Sciatic nerve (tissue), 2 donors: ENCODE measurements at places on chromosomes 1 and 21.

- no peak for DNase-seq
Observed at GRCh38 chr1:175757381-175758015, 14.1 kb upstream of the TNR start.

GRCh38 chr1:185965870-185966269, 231.7 kb downstream of the HMCN1 start:
- DNase-seq = no peak

DNA sequence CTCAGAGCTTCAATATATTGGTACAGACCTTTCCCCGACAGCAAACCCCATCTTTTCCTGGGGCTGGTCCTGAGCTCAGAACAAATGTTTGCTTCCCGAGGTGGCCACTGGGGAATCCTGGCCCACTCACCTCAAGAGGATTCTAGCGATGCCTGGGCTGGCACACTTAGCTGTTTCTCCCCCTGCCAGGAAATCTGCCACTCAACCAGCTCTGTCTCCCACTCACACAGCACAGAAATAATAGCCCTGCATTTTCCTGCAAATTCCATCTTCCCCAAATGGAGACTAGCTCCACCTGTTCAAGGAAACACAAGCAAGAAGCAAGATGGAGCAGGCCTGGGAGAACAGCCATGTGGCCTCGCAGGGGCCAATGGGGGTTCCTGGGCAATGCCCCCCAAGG, 21.1 kb downstream of the KCNN3 start:
- no peak for DNase-seq

DNA sequence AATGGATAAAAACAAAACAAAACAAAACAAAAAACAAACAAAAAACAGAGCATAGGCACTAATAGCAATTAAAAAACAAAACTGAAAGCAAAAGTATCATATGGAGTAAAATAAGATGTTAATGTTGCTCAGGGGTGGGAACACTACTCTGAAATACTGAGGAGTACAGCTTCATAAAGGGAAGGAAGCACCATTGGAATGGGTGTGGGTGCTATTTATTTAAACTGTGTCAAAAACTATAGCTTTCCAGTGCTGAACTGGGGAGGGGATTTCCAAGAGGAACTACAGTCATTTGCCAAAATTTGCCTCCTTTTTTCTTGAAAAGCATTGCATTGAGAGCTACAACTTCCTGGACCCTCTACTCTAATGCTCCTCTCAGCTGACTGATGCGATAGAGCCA, 40.0 kb downstream of the SPTA1 start:
- DNase-seq = no peak

- DNase-seq = no peak
Observed at GRCh38 chr1:108142773-108143394, 57.3 kb downstream of the SLC25A24 start.

- DNase-seq = no peak
Observed at GRCh38 chr1:169133228-169133576, 26.7 kb downstream of the ATP1B1 start.

GRCh38 chr1:230293390-230293700, 132.8 kb downstream of the PGBD5 start:
- peak; percentile 8 for DNase-seq

DNA sequence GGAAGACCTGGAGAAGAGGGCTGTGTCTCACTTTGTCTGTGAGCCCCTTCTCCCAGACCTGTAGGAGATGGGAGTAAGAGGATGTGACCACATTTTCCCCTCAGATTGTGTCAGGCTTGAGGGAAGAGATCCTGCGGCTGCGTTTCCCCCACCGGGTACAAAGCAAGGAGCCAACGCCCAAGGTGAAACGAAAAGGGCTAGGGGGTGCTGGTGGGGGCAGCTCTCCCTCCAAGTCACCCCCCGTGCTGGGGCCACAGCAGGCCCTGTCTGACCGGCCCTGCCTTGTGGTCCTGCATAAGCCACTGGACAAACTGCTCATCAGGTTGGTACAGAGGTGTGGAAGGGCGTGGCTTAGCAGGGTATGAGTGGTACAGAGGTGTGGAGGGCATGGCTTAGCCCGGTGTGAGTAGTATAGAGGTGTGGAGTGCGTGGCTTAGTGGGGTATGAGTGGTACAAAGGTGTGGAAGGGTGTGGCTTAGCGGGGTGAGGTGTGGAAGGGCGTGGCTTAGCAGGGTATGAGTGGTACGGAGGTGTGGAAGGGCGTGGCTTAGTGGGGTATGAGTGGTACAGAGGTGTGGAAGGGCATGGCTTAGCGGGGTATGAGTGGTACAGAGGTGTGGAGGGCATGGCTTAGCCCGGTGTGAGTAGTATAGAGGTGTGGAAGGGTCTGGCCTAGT, 30.6 kb downstream of the HYI start:
- DNase-seq = no peak

DNA sequence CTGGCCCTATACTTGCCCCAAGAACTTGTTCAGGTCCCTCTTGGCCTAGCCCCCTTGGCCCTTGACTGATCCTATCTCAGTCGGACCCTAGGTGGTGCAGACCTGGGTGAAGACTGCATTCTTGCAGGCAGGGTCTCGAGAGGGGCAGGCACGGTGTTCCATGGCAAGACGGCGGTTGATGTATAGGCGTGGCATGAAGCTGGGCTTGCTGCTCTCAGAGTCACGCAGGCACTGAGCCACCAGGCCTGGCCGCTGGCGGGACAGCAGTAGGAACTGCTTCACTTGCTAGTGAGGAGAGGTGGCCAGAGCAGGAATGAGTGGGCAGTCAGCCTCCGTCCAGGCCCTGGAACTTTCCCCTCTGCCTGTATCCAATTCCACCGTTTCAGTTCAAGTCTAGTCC, 3.8 kb downstream of the HECTD3 start:
- no peak for DNase-seq

DNA sequence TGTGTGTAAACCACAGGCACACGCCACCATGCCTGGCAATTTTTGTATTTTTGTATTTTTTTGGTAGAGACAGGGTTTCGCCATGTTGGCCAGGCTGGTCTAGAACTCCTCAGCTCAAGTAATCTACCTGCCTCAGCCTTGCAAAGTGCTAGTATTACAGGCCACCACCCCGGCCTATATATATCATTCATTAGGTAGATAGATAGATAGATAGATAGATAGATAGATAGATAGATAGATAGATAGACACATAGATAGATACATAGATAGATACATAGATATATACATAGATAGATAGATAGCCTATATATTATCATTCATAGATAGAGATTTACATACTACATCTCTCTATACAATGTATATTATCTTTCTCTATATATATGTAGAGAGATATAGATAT, 46.0 kb downstream of the VANGL1 start:
- no peak for DNase-seq

DNA sequence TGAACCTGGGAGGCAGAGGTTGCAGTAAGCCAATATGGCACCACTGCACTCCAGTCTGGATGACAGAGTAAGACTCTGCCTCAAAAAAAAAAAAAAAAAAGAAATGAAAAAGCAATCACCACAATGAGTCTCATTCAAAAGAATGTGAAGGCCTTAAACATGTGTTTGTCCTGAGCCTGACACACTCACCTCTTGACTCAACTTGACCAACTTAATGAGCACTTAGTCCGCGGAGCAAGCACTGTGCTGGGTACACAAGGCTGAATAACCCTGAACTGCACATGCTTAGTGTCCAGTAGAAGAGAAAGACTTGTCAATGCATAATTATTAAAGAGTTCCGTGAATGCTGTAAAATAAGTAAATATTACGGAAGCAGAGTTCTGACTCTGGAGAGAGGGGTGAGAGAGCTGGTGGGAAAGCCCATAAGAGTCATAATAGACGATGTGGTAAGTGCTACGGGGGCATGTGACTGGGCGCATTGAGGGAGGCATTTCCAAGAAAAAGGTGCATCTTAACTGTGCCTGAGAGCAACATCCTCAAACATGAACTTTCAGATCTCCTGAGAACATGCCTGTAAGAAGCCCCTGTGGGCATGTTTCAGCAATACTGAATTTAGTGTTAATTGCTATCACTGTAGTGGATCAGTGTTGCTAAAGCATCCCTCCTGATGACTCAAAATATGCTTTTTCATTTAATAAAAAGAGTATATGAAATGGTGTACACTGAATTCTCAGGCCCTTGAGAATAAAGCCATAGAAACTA, 27.2 kb downstream of the MCOLN2 start:
- DNase-seq = no peak

GRCh38 chr1:20216574-20216973, 30.3 kb upstream of the PLA2G2C start:
- DNase-seq = no peak

DNA sequence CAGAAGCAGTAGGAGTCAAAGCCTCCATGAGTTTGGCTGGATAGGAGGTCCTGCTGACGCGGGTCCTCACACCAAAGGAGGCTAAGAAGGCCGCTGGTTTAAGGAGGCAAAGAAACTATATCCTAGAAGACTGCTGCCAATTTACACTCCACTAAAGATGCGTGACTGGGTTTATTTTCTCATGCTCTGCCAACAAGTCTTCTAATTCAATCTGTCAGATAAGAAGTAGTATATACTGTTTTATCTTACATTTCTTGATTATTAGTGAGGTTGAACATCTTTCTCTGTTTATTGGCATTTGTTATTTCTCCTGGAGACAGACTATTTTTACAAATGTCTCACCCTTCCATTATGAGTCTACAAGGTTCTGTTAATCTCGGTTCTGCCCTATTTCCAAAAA, 34.1 kb downstream of the ACBD6 start:
- DNase-seq = no peak

GRCh38 chr1:201795066-201795465, 33.9 kb upstream of the IPO9 start:
- no peak for DNase-seq

GRCh38 chr1:22636927-22637326, 499 bp downstream of the C1QA start:
- DNase-seq = no peak

GRCh38 chr1:202214089-202214843, 20.7 kb downstream of the LGR6 start:
- DNase-seq = no peak

DNA sequence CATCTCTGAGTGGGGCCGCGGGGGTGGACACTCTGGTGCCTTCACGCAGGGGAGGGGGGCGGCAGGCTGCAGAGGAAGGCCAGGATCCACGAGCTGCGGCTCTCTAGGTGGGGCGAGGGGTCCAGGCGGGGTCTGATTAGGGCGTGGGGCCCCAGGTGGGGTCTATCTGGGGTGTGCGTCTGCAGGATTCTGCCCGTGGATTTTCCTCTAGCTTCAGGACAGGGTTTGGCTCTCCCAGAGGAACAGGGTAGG, 6.3 kb downstream of the JMJD4 start:
- DNase-seq = no peak

GRCh38 chr1:153976819-153977249, 640 bp downstream of the JTB start:
- no peak for DNase-seq

GRCh38 chr21:45467221-45467779, 62.3 kb downstream of the COL18A1 start:
- DNase-seq = no peak

- DNase-seq = no peak
Observed at GRCh38 chr1:107795441-107795840, 169.5 kb downstream of the VAV3 start.

GRCh38 chr1:234916840-234917239, 211.8 kb downstream of the TOMM20 start:
- DNase-seq = peak; percentile 47

- no peak for DNase-seq
Observed at GRCh38 chr1:112423207-112423606, 27.2 kb downstream of the CTTNBP2NL start.

DNA sequence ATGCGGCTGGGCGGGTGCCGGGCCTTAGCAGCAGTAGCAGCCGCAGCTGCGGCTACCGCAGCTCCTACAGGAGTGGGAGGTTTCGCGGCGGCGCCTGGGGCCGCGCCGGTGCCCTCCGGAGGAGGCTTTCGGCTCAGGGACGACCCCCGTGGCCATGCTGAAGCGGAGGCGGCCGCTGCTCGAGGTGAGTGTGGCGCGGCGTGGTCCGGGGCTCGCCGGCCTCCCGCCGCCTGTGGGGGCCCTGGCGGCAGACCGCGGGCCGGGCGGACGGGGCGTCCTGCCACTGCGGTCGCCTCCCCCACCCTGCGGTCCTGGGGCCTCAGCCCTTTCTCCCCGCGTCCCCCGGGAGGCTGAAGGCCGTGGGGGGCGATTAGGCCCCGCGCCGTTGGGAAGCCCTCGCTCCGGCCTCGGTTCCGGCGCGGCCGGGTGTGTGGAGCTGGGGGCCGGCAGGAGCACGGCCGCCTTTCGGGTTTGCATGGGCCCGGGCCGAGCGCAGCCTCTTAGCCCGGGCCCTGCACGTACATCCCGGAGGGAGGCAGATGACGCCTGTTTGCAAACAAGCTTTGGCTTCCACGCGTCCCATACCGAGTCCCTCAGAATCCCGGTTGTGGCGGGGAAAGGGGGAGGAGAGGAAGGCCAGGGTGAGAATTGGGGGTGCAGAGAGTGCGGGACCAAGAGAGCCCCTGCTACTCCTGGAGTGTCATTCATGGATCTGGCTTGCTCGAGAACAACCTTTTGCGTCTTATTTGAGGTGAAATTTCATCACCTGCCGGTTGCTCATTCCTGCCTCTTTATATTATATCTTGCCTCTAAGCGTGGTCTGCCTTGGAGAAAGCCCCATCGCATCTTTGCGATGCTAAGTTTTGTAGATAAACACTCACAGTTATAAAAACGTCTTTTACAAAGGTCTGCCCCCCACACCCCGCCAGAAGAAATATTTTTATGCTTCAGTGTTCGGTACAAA, 613 bp downstream of the ZFYVE9 start:
- peak; percentile 63 for DNase-seq

DNA sequence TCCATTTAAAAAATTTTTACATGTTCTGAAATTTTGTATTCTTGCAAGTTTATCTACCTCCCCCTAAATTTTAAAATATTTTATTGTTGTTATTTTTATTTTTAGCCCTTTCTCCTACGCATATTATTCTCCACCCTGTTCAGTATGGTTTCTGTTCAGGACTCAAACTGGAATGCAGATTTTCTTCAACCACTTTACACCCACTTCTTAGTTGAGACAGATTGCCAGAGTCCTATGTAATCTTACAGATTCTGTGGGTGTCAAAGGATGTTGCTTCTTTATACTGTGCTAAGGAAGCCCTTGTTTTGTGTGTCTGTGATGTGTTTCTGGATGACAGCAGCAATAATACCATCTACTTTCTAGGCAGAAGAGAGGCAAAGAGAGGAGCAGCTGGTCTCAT, 20.7 kb upstream of the PPP1R8 start:
- no peak for DNase-seq

DNA sequence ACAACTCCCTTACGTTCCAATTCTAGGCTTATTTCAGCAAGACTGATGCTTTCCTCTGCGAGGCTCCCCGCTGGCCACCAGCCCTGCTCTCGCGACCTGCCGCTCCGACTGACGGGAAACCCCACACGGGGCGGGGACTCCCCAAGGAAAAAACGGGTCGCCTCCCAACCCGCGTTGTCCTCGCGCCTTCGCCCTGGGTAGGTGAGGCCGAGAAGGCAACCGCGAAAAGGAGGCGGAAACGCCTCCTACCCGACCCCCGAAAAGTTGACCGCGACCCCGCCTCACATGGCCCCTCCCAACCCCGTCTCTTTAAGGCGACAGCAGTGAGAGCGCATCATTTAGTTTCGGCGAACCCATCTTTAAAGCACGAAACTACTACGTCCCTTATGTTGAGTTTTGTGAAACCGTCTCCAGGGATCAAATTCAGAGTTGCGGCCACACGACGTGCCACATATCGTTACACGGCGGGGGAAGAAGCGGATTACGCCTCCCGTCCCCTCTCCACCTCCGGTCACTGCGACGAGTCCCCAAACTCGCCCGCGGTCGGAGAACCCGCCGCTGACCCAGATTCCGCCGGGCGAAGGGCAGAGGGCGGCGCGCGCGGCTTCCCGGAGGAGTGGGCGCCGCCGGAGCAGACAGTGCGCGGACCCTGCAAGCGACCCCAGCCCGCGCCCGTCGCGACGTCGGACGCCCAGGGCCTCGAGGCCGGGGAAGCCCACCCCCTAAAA, 1.2 kb downstream of the ANP32E start:
- peak; percentile 90 for DNase-seq

GRCh38 chr1:91891454-91891853, 5.5 kb upstream of the TGFBR3 start:
- no peak for DNase-seq
